ENCODE measurements at places on chromosomes 1 and 21.
A peak's percentile ranks its signal among the peaks of the same experiment; 100 is the strongest.

DNA sequence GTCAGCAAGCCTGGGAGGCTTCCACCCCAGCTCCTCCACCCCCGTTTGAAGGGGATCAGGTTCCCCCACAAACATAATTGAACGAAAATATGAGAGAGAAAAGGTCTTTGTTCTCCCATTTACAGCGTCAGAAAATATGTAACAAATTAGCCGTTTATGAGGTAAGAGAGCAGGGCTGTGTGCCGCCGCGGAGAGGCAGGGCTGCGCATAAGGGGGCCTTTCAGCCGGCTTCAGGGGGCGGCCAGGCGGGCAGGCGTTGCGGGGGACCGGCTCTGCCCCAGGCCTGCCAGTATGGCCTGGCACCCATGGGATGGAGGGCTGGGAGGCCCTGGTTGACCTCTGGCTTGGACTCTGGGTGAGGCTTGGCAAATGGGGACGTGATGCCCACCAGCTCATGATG lies 179.3 kb downstream of the TRABD2B start:
- DNase-seq, result no peak

GRCh38 chr1:178192686-178193085 lies 98.8 kb downstream of the RASAL2 start:
- peak; percentile 16 for DNase-seq

- no peak for DNase-seq
Observed at GRCh38 chr1:41483001-41483850, 1.3 kb downstream of the EDN2 start.

- no peak for DNase-seq
Observed at GRCh38 chr1:148385371-148386030, 97.6 kb downstream of the PPIAL4G start.

- DNase-seq, result no peak
Observed at GRCh38 chr1:113248494-113248893, 141.8 kb upstream of the MAGI3 start.

DNA sequence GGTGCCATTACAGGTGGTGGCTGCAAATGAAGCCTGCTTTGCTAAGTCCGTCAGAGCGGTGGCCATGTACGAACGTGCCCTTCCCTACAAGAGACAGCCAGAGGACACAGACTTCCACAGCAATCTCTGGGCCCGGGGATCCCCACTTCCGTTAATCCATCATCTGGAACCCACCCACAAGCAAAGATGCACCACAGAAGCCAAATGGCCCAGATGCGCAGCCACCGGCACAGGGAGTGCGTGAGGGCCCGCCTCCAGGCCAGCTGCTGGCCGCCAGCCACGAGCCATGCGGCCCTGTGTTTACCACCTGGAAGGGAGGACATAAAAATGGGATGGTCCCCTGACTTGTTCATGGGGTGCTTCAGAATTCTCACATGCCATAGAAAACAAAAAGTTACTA lies 22.1 kb downstream of the MRAP start:
- no peak for DNase-seq
